ENCODE measurements at places on chromosomes 2 and 18.

GRCh38 chr2:191917430-191917881, 70.6 kb upstream of the CAVIN2 start:
- DNase-seq = no peak

DNA sequence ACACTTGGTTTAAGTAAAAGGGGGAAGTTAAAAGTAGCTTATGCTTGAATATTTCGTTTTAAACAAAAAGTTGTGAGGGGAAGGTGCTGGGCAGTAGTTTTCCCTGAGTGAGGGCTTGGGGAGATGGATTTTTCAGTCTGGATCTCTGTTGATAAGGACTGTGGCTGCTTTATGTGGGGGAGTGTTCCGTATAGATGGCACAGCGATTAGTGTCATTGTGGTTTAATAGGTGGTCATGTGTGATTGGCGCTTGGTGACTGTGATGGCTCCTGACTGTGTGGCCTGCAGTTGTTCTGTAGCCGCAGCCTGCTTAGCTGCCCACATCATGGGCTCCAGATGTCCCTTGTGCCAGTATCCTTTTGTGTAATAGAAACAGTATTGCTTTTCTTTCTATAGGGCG, 156.2 kb downstream of the WDSUB1 start:
- DNase-seq = no peak

DNA sequence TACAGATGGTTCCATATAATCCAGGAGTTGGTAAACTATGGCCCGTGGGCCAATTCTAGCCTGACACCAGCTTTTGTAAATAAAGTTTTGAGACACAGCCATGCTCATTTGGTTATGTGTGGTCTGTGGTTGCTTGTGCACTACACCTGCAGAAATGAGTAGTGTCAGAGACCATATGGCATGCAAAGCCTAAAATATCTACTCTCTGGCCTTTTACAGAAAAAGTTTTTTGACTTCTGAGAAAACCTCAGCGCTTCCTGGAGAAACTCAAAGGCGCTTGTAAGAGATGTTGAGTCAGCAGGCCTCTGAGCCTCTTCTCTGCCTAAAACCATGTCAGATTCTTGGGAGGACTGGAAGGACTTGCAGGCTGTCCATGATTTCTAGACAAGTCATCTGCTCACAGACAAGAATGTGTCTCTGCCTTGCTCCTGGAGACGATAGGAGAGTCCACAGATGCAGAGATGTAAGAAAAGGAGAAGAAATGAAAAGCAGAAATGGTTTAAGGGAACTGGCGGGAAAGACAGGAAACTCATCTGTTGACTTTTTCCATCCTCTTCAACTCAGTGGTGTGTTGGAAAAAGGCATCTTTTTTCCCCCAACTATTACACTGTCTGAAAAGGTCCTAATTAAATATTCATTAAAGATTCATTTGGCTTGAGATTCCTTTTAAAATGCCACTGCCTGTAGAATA, 5.2 kb downstream of the TTC39C start:
- DNase-seq = no peak

DNA sequence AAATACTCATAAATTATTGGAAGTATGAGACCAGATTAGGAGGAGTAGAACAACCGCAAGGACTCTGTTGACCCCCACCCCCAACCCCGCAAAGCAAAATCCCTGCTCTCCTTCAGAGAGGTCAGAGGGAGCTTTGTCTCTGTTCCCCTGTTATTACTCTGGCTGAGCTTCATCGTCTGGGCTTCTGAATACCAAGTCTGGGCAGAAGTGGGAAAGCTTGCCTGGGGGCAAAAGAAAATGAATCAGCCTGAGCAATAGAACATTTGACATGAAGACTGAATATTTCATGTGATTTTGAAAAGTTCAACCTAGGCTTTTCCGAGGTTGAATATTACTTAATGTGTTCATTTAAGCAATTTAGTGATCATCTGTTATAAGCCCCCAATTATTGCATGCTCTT, 114.6 kb upstream of the ARHGAP28 start:
- no peak for DNase-seq

GRCh38 chr2:33118651-33119050, 171.9 kb downstream of the LTBP1 start:
- no peak for DNase-seq

DNA sequence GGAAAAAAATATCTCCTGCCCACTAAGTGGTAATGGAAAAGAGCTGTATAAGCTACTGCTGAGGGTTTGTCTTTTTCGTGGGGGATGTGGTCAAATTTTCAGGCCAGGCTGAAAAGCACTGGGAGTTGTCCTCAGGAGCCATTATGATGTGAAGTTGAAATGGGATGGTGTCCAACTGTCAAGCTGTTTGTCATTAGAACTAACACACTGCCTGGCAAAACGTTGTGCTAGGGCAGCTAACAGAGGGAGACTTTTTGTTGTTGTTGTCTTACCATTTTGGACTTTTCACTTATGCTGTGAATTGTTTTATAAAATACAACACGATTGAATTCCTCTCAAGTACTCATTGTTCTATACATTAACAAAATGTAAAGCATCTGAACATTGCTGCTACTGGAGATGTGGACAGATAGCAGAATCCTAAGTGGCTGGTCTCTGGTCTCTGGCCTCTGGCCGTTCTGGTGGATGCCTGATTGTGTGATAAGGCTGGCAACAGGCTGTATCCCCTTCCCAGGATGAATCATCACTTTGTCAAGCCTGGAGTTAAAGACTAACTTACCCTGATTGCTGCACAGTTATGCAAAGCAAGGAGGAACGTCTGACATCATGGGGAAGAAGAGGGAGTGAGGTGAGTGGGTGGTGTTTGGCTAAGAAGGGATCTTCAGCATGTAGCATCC, 2.3 kb downstream of the MYO1B start:
- no peak for DNase-seq

GRCh38 chr2:174330945-174331594, 3.7 kb upstream of the SP9 start:
- DNase-seq = no peak

DNA sequence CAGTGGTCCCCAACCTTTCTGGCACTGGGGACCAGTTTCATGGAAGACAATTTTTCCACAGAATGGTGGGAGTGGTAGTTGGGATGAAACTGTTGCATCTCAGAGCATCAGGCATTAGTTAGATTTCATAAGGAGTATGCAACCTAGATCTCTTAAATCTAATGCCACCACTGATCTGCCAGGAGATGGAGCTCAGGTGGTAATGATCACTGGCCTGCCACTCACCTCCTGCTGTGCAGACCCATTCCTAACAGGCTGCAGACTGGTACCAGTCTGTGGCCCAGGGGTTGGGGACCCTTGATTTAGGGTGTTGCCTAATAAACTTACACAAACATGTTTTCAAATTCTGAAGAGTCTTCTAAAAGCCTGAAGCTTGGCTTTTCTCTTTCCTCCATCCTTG, 261.3 kb downstream of the CDH19 start:
- DNase-seq = no peak

DNA sequence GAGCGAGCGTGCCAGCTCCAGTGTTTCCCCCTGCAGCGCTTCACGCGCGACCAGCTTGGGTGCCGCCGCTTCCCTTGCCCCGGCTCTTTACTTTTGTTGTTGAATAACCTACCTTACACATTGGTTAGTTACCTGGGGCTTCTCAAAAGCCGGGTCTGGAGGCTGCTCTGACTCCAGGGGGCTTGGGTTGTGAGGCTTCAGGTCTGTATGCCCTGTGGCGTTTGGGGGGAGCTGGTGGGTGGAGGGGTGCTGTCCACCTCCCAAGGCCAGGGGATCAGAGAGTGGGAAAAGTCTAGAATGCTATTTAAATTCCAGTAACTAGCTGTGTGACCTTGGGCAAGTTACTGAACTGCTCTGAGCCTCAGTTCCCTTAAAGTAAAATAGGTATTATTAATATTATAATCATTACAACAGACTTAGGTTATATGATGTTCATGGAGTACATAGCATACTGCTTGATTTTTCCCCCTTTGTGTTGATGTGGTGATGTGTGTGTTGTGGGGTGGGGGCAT, 770 bp downstream of the LYPD6B start:
- no peak for DNase-seq

- DNase-seq = no peak
These were observed 613.4 kb downstream of the DCC start for GRCh38 chr18:52953387-52953786.

- DNase-seq = no peak
These were observed 660.5 kb upstream of the HS6ST1 start for GRCh38 chr2:128979182-128979581.

- DNase-seq = no peak
These were observed 1652.4 kb upstream of the TMEFF2 start for GRCh38 chr2:193847130-193847529.

DNA sequence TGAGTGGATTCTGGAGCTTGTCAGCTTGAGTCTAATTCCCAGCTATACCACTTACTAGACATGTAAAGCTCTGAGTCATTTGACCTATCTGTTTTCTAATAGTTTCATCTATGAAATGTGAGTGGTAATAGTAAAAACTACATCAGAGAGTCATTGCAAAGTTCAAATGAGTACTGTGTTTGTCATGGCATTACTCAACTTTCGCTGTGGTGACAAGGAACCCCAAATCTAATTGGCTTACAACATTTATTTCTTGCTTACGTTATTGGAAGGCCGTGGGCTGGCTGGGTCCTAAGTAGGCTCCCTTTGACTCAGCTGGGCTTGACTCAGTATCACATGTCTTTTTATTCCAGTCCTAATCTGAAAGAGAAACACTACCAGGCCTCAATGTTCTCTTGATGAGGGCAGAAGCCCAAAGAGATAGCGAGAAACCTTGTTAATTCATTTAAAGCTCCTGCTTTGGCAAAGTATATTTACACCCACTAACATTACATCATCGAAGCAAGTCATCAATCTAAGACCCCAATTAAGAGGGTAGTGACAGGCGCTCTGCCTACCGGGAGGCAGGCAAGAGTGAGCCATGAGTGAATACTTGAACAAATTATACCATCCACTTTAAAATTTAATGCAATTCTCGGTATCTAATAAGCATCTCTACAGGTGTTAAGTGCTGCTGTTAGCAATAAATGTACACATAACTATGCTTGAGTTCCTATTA, 431.8 kb upstream of the SPHKAP start:
- DNase-seq = no peak

DNA sequence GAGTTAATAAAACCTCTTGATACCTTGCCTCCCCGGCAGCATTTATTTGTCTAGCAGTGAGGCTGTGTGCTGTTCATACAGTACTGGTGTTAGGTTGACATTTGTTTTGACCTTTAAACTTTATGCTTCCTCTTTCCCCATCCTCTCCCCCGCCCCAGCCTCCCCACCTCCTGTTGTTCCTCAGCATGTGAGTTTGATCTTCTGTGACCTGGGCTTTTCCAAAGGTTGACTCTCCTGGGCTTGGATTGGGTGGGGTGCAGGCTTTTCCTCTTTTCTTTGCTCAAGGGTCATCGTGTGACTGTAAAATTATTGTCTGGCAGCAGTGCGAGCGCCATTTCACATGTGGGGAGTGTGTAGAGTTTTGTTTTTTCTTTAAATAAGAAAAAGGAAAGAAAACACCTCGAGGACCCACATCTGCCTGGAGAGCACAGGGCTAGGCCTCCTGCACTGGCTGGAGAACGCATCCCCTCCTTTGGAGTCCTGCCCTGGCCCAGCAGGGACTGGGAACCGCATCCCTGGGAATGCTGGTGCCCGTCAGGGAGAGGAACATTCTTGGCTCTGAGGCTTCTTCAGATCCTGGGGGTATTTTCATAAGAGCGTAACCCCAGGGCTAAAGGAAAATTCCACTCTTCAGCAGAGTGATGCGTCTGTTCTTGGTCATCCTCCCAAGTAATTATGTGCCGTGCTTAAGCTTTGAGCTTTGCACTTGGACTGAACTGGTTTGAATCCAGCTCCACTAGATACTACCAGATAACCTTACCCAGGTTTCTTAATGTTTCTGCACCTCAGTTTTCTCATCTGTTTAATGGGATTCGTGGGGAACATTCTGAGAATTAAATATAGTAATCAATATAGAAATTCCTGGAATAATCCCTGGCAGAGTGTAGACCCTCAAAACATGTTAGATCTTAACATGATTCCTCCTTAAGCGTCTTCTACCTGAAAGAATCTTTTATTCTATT, 91.5 kb downstream of the SETBP1 start:
- no peak for DNase-seq

DNA sequence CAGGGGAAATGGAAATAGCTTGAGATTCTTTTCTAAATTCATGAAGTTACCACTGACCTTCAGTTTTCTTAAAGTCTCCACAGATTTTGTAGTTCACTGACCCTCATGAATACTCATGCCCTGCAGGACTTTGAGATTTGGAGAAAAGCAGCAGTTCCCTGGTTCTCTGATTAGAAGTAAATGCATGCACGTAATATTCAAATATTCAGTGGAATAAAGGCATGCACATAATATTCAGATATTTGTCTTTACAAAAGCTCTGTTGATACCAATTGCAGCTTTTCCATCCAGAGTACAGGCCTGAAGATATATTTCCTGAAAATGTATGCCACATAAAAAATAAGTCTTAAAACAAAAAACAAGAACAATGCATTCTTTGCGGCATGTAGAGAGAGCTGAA, 219.8 kb downstream of the ADCYAP1 start:
- DNase-seq = no peak

GRCh38 chr2:236161082-236161462, 7.1 kb downstream of the GBX2 start:
- DNase-seq = no peak

GRCh38 chr2:197940382-197940781, 136.0 kb downstream of the PLCL1 start:
- DNase-seq = no peak

- DNase-seq = no peak
These were observed 172.1 kb downstream of the SETBP1 start for GRCh38 chr18:44852818-44853217.

DNA sequence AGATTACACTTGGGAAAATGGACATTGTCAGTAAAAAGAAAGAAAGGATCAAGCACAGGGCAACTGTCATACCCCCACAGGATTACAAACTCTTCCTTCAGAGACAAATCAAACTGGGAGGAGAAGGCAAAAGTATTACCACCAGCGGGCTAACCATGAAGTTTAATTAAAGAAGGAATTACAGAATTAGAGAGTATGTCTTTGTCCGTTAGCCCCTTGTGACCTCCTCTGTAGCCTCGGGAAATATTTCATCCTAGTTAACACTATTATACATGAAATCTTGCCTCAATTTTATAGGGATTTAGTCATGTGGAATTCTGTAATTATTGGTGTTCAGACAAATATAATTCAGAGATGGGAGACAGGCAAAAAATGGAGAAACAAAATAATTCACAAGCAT, 60.7 kb downstream of the PAX3 start:
- DNase-seq = no peak

- DNase-seq = no peak
These were observed 1324.6 kb upstream of the NRXN1 start for GRCh38 chr2:52356556-52356955.

GRCh38 chr2:194077366-194077765, 1579.7 kb upstream of the SLC39A10 start:
- no peak for DNase-seq

- DNase-seq = no peak
These were observed 32.9 kb upstream of the CCDC93 start for GRCh38 chr2:118046634-118047210.

GRCh38 chr18:32815881-32816280, 43.1 kb upstream of the KLHL14 start:
- no peak for DNase-seq

DNA sequence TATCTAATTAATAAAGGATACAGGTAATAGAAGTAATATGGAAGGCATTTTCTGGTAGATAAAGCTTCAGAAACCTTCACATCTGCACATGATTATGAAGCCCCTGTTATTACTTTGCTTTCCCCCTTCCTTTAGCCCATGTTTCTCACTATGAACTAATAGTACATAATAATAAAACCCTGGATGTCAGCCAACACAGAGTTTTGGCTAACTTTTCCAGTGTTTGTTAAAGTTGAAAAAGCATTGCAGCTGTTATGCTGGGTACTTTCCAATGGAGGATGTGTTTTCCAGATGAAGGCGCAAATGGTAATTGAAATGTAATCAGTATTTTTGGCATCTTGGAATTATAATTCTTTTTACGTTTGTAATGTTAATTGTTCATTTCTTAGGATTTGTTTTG, 43.5 kb downstream of the SPTBN1 start:
- DNase-seq = no peak
